Astrocyte (in vitro differentiated cells and primary cell): ENCODE measurements at places on chromosomes 12 and 14.

GRCh38 chr14:24688030-24688658, 54.2 kb upstream of the GZMB start:
- H3K27me3 ChIP-seq: no peaks in the 10 kb centered on the region
- H3K4me3 ChIP-seq: no peak overlapping the region
- no peaks in the 10 kb centered on the region for H3K4me1 ChIP-seq
- no peak for DNase-seq

- no peaks in the 10 kb centered on the region for H3K36me3 ChIP-seq
- no peak overlapping the region for H3K4me3 ChIP-seq
- no peak for DNase-seq
Measured at GRCh38 chr12:91618281-91618680, 435.7 kb upstream of the DCN start.

DNA sequence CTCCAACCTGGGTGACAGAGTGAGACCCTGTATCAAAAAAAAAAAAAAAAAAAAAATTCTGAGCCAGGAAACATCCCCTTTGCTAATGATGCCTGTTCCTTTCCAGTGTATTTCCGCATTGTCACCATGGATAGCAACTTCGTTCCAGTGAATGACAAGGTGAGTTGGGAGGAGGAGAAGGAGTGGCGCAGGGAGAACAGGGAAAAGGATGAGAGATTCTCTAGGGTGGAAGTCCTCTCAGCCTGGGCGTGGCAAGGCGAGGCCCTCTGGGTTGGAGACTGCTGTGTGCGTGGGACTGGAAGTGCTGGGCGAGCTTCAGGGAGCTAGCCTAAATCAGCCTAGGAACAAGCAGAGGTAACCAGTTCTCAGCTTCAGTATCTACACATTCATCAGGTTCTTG, 7.2 kb downstream of the A2ML1 start:
- no peak overlapping the region for H3K27ac ChIP-seq
- H3K4me1 ChIP-seq: no peaks in the 10 kb centered on the region
- no peak overlapping the region for H3K4me3 ChIP-seq

- H3K36me3 ChIP-seq: no peaks in the 10 kb centered on the region
- H3K4me1 ChIP-seq: peaks cover 7% of the 10 kb centered on the region
- no peaks in the 10 kb centered on the region for H3K27me3 ChIP-seq
Measured at GRCh38 chr12:24608637-24609285, 340.1 kb downstream of the BCAT1 start.

- no peaks in the 10 kb centered on the region for H3K36me3 ChIP-seq
- DNase-seq: no peak
- H3K27ac ChIP-seq: no peak overlapping the region
- H3K27me3 ChIP-seq: no peaks in the 10 kb centered on the region
- H3K4me3 ChIP-seq: no peak overlapping the region
Measured at GRCh38 chr14:51484485-51484884, 167.2 kb upstream of the FRMD6 start.

DNA sequence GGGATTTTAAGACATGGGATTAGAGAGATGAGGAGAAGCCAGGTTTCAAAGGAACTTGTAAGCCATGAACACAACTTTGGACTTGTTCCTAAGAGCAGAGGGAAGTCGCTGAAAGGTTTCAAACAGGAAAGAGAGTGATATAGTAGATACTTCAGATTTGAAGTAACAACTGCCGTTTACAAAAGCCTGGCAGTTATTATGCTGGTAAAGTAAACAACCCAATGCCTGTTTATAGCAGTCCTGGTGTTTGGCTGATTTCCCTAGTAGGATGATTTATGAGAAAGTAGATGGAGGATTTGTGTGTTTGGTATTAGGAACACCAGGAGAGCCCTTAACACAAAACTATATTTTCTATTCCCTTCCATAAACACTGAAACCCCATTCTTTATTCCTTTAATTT, 285.7 kb downstream of the RMST start:
- DNase-seq: no peak
- no peaks in the 10 kb centered on the region for H3K27me3 ChIP-seq
- H3K4me3 ChIP-seq: no peak overlapping the region
- H3K27ac ChIP-seq: no peak overlapping the region

DNA sequence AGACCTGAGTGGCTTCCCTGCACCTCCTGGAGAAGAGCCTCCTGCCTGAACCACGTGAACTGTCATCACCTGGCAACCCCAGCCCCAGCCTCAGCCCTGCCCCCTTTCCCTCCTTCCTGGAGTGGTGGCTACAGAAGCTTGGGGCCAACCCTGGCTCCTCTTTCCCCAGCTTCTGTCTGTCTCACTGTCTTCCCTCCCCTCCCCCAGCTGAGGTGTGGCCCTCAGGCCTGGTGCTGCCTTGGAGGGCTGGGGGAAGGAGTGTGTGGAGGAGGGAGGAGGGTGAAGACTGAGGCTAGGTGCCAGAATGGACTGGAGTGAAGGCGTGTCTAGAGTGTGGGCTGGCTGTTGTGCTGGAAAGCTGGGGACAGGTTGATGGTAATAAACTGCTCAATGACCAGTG, 9.7 kb downstream of the NFATC4 start:
- H3K27ac ChIP-seq: no peak overlapping the region
- no peak overlapping the region for H3K4me3 ChIP-seq
- peaks cover 12% of the 10 kb centered on the region for H3K36me3 ChIP-seq
- no peak for DNase-seq
- H3K4me1 ChIP-seq: no peaks in the 10 kb centered on the region

- H3K4me3 ChIP-seq: no peak overlapping the region
- H3K27me3 ChIP-seq: no peaks in the 10 kb centered on the region
- H3K4me1 ChIP-seq: peaks cover 4% of the 10 kb centered on the region
- no peaks in the 10 kb centered on the region for H3K36me3 ChIP-seq
- no peak for DNase-seq
Measured at GRCh38 chr12:24772813-24773212, 176.1 kb downstream of the BCAT1 start.

GRCh38 chr14:31560759-31561154, 447 bp upstream of the NUBPL start:
- H3K4me3 ChIP-seq: peak overlapping the region; percentile 90
- H3K27me3 ChIP-seq: peaks cover 7% of the 10 kb centered on the region
- no peak for DNase-seq

- no peaks in the 10 kb centered on the region for H3K27me3 ChIP-seq
- H3K4me1 ChIP-seq: peaks cover 23% of the 10 kb centered on the region
- H3K27ac ChIP-seq: no peak overlapping the region
Measured at GRCh38 chr12:122021193-122021821, 377 bp upstream of the BCL7A start.

DNA sequence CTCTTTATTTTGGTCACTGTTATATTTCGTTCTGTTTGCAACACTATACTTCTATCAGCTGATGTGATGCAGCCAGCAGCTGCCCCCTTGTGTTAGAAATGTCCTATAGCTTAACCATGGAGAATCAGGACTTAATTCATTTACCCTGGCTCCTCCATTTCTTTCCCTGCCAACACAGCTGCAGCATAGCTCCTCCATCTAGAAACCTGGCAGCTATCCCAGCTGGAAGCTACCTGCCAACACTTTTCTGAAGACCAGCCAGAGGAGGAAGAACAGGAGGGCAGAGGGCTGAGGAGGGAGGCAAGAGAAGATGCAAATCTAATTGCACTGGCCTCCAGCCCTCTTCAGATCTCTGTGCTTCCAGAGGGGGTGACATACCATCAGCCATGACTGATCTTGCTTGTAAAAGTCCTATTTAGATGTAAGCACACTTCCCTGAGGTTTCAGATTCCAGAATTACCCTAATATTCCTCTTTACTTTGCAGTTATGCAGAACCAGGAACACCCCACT, 156.8 kb upstream of the TMEM260 start:
- peak; percentile 67 for DNase-seq
- H3K27me3 ChIP-seq: peaks cover 18% of the 10 kb centered on the region
- no peaks in the 10 kb centered on the region for H3K4me1 ChIP-seq

GRCh38 chr12:51329742-51330141, 5.8 kb upstream of the BIN2 start:
- no peak overlapping the region for H3K4me3 ChIP-seq
- H3K36me3 ChIP-seq: no peaks in the 10 kb centered on the region
- no peak for DNase-seq
- no peaks in the 10 kb centered on the region for H3K27me3 ChIP-seq
- peaks cover 6% of the 10 kb centered on the region for H3K4me1 ChIP-seq
- no peak overlapping the region for H3K27ac ChIP-seq

DNA sequence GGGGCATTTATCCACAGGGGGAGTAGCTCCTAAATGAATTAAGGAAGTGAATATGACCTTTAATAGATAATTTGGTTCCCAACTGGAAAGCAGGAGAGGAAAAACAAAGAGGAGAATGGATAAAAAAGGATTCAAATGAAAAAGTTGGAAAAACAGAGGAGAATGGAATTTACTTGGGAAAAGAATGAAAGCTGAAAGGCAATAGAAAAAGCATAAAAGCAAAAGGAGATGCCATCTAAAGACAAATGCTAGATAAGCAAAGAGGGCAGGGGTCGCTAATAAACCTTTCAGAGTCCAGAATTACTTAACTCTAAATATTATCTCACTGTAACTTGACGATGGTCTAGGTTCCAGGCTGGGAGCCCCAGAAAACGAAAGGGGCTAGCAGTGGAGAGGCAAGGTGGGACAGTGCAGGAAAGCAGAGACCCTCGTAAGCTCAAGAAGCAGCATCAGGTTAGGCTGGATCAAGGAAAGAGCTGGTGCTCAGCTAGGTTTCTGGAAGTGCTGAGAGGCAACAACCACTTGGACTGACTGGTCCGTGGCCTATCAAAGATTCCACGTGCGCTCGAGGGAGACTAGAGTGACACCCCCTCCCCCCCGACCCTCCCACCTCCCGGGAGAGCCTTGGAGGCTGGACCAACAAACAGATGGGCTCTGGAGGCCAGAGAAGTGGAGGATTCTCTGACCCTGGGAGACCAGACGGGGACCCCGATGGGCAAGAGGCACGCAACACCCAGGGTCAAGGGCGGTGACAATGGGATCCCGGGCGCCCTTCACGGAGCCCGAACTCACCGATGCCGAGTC, 1.2 kb downstream of the SLC2A13 start:
- H3K4me3 ChIP-seq: peak overlapping the region; percentile 71
- H3K27ac ChIP-seq: peak overlapping the region; percentile 34
- no peaks in the 10 kb centered on the region for H3K36me3 ChIP-seq
- no peak for DNase-seq
- peaks cover 2% of the 10 kb centered on the region for H3K27me3 ChIP-seq
- peaks cover 10% of the 10 kb centered on the region for H3K4me1 ChIP-seq

- H3K27ac ChIP-seq: no peak overlapping the region
- no peak overlapping the region for H3K4me3 ChIP-seq
- H3K4me1 ChIP-seq: no peaks in the 10 kb centered on the region
- peaks cover 43% of the 10 kb centered on the region for H3K36me3 ChIP-seq
Measured at GRCh38 chr12:53533471-53533870, 26.2 kb upstream of the NPFF start.

DNA sequence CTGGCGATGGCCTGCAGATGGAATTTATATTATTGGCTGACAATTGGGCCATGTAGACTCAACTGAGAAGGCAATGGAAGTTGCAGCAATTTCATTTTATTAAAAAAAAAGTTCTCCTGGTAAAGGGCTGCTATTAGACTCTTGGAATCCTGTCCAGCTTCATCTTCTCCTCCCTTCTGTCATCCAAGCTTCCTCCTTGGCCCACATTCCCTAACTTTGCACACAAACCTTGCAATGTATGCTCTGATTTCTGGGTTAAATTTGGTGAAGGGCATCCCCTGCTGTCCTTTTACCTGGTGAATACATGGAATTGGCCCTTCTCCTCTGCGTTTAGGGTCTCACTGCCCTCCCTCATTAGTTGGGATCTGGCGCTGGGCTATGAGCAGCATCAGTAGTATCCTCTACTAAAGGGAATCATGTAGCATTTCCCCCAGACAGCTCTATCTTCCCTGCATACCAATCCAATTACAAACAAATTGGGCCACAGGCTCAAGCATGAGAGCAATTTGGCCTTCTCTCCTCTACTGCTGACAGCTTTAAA, 336.9 kb downstream of the BMP4 start:
- peak overlapping the region; percentile 36 for H3K27ac ChIP-seq
- peak; percentile 68 for DNase-seq
- no peaks in the 10 kb centered on the region for H3K36me3 ChIP-seq
- peaks cover 14% of the 10 kb centered on the region for H3K4me1 ChIP-seq

GRCh38 chr14:74616507-74616906, 4.5 kb upstream of the LTBP2 start:
- H3K4me3 ChIP-seq: peak overlapping the region; percentile 41
- peak; percentile 89 for DNase-seq
- H3K27me3 ChIP-seq: no peaks in the 10 kb centered on the region
- H3K27ac ChIP-seq: peak overlapping the region; percentile 97
- peaks cover 81% of the 10 kb centered on the region for H3K4me1 ChIP-seq
- H3K36me3 ChIP-seq: no peaks in the 10 kb centered on the region

DNA sequence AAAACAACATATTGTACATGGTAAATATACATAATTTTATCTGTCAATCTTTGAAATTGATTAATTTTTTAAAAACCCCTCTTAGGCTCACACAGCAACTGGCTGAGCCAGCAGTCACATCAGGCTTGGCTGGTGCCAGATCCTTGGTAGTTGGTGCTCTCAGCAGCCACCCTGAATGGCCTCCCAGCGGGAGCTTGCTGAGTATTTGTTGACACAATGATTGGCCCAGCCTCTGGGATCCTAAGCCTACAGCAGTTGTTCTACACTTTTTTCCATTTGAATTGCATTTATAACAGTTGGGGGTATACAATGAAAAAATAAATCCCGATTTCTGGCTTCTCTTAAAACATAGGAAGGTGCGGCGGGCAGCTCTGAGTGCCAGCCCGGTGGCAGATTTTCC, 11.1 kb downstream of the PRKAB1 start:
- H3K36me3 ChIP-seq: peaks cover 59% of the 10 kb centered on the region
- no peaks in the 10 kb centered on the region for H3K27me3 ChIP-seq

GRCh38 chr12:104672501-104673265, 215.9 kb downstream of the CHST11 start:
- H3K27me3 ChIP-seq: no peaks in the 10 kb centered on the region
- H3K27ac ChIP-seq: peak overlapping the region; percentile 41
- no peaks in the 10 kb centered on the region for H3K36me3 ChIP-seq

GRCh38 chr14:102252834-102253801, 51.8 kb downstream of the MOK start:
- no peak overlapping the region for H3K27ac ChIP-seq
- H3K4me3 ChIP-seq: no peak overlapping the region
- no peak for DNase-seq
- no peaks in the 10 kb centered on the region for H3K27me3 ChIP-seq
- peaks cover 19% of the 10 kb centered on the region for H3K4me1 ChIP-seq

DNA sequence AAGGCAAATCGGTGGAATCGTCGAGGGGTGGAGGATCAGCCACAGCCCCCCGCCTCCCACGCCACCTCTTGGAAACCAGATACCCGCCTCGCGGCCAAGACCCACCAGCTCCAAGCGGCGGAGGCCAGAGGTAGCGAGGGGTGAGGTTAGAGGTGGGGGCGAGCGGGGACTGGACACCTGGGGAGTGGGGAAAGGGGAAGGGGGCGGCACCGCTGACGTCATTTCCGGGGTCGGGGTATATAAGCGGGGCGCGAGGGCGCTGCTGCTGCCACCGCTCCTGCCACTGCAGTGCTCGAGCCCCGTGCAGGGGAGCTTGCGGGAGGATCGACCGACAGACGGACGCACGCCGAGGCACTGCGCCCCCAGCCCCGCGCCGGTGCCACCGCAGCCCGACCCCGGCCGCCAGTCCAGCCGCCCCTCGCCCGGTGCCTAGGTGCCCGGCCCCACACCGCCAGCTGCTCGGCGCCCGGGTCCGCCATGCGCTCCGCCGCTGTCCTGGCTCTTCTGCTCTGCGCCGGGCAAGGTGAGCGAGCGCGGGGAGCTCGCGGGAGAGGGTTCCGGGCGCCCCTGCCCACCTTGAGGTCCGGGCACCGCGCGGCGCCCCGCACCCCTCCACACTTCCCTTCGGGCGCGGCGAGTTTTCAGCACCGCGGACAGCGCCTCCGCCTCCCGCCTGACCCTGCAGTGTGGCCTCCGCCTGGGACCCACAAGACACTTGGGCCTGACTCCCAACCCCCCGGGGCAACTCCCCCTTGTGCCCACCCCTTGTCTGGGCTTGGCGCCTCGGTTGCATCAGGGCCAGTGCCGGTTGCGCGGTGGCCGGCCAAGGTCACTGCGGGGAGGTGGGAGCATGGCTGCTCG, at the start of gene CHGA:
Gene CHGA (plus strand): TSS at position 268 of the 861 bp plus-strand sequence. CDS start 210 bp downstream, at position 478.
- peak; percentile 8 for DNase-seq
- H3K4me1 ChIP-seq: no peaks in the 10 kb centered on the region
- H3K4me3 ChIP-seq: no peak within 1 kb of the TSS
- H3K27ac ChIP-seq: no peak within 1 kb of the TSS
- H3K27me3 ChIP-seq: peaks cover 38% of the 10 kb centered on the region
